ENCODE measurements at places on chromosomes 12 and 14.

DNA sequence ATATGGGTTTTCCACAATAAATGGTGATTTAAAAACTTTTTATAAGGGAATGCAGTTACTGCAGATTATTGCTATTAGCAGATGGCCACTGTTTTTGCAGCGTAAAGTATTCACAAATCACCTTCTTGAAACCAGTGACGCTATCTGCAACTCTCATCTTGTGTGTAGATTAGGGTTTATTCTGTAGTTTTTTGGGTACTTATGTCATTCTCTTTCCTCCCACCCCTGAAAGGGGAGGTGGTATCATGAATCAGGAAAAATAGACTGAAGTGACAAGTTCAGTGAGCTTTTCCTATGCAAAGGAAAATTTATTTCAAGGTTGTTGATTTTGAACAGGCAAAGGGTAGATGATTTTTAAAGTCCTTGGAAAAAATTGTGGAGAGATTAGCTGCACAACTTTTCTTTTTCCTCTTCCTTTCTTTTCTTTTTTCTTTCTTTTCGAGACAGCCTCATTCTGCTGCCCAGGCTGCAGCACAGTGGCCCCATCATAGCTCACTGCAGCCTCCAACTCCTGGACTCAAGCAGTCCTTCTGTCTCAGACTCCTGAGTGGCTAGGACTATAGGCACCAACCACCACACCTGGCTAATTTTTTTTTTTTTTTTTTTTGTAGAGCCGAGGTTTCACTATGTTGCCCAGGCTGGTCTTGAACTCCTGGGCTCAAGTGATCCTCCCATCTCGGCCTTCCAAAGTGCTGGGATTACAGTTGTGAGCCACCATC lies 1.6 kb downstream of the FRS2 start:
- DNase-seq, result no peak

DNA sequence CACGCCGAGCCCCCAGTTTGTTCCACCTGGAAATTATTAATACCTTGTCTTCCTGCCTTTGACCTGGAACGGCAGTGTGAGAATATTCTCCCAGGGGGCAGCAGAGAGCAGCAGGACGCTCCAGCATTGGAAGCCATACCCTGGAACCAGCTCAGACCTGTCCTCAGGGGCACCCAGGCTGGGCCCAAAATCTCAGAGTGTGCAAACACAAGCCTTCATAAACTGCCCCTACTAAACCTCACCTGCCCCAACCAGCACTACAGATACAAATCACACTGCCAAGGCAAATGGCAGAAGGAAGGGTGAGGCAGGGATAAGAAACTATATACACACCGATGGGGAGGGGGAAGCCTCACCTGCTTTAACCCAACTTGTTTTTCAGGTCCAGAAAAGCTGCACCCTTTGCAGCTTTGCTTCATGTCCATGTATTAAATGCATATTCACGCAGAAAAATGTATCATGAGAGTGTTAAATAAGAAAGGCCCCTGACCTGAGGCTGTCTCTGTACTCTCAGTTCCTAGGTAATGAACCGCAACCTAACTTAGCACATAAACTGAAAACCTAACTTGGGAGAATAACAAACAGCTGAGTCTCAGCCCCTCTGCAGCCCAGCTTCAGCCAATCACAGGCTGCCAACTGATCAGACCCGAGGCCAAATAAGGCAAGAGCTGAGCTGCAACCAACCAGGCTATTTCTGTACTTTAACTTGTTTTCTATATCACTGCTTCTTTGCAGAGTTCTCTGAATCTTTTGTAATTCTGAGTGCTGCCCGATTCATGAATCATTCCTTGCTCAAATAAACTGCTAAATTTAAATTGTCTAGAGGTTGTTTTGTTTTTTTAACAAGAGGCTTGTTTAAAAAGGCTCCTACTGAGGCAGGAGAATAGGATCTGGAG lies 130.1 kb downstream of the SPTSSA start:
- peak; percentile 65 for DNase-seq

GRCh38 chr12:126534495-126534894 lies 1469.3 kb downstream of the AACS start:
- no peak for DNase-seq

GRCh38 chr14:91338379-91338778 lies 79.2 kb downstream of the CCDC88C start:
- no peak for DNase-seq

- DNase-seq, result no peak
These were observed 10.4 kb downstream of the TMEM30B start for GRCh38 chr14:61270714-61271113.

- DNase-seq, result no peak
These were observed 19.7 kb upstream of the PLEKHD1 start for GRCh38 chr14:69464829-69465228.

GRCh38 chr12:6273541-6274230 lies 36.8 kb upstream of the PLEKHG6 start:
- no peak for DNase-seq

GRCh38 chr14:56206596-56206995 lies 88.4 kb downstream of the PELI2 start:
- DNase-seq, result no peak

DNA sequence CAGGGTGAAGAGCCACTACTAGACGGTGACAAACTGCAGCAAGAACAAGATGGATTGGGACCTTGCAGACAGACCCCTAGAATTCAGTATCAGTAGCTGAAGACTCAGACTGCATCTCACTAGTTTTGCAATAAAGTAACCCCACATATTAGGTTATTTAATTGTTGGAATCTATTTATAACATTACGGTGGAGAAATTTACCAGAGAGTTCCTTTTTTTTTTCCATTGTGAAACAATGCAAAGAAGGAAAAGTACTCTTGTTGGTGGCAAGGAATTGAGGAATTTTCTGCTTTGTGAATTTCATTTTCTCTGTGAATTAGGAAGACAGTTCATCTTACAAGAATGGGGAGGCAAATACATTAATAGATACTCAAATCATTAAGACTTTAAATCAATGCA lies 185.7 kb upstream of the PPFIA2 start:
- DNase-seq, result no peak

GRCh38 chr14:103216857-103217256 lies 93.6 kb downstream of the TNFAIP2 start:
- no peak for DNase-seq
